ENCODE measurements at places on chromosomes 3 and 15.

DNA sequence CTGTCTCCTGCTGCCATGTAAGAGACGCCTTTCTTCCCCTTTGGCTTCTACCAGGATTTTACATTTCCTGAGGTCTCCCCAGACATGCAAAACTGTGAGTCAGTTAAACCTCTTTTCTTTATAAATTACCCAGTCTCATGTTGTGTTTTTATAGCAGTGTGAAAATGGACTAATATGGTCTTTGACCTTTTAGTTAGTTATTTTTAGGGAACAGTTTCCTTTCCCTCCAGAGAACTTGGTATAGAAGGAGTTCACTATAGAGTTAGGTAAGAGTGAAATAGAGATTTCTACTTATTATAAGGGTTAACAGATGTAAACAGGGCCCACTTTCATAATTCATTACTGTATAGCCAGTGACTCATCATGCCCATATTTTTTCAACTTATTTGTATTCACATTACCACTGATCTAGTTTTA is 170.9 kb downstream of the UNC13C start:
- no peak for DNase-seq

DNA sequence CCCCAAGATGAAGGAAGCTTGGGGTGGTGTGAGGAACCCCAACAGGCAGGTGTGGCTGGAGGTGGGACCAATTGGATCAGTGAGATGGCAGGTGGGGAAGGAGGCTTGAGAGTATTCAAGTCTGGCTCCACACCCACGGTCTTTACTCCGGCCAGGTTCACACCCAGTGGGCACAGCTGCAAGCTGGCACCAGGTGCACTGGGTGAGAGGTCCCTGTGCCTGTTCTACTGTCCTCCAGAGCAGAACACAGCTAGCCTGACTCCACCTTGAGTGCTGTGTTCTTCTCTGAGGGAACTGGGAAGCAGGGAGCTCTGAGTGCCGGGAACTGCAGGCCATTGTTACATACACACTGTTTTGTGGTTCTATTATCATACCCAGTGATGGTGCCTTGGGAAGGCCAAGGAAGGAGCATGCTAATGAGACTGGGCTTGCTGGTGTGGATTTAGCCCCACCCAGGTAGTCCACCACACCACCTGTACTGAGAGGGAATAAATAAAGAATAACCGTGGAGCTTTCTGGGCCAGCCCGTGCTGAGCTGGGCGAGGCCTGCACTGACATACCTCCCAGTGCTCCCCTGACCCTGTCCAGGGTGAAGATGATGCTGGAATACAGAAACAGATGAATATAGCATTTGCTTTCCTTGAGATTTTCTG is 93.4 kb downstream of the ABHD5 start:
- DNase-seq, result no peak

- no peak for DNase-seq
Observed at GRCh38 chr3:170768334-170768801, 101.6 kb downstream of the RPL22L1 start.

DNA sequence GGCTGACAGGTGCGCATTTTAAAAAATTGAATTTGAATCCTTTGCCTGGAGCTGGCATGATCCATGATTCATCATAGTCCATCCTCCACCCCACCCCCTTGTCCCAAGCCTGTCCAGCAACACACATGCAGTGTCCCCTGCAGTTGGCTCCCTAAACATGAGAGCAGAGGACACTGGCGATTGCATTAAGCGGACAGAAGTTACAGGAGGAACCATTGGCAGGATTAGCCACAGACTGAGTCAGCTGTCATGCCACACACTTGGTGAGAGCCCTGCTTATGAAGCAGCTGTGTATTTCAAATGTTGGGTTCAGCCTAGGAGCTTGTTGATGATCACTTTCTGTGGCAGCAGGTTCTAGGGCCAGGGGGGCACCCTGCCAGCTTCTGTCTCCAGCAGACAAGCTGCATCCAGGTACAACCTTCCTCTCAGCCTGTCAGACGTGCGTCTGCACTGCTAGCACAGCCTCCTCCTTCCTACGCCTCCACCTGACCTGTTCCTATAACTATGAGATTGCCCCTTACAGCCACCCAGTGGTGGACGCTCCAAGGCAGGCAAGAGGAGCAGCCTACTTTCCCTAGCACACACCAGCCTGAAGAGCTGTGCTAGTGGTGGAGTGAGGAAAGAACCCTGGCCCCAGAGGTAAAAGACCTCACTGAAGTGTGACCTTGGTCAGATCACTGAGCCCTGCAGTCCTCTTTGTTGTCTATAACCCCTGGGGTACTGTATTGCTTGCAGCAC is 121.9 kb downstream of the SLCO3A1 start:
- no peak for DNase-seq
